Stimulated activated CD4-positive, alpha-beta T cell treated with anti-CD3 and anti-CD28 coated beads, Interleukin-15, amount 100 ng/mL, for 48 hours (primary cell): ENCODE measurements at places on chromosomes 3 and 15.
A peak's percentile ranks its signal among the peaks of the same experiment; 100 is the strongest.

DNA sequence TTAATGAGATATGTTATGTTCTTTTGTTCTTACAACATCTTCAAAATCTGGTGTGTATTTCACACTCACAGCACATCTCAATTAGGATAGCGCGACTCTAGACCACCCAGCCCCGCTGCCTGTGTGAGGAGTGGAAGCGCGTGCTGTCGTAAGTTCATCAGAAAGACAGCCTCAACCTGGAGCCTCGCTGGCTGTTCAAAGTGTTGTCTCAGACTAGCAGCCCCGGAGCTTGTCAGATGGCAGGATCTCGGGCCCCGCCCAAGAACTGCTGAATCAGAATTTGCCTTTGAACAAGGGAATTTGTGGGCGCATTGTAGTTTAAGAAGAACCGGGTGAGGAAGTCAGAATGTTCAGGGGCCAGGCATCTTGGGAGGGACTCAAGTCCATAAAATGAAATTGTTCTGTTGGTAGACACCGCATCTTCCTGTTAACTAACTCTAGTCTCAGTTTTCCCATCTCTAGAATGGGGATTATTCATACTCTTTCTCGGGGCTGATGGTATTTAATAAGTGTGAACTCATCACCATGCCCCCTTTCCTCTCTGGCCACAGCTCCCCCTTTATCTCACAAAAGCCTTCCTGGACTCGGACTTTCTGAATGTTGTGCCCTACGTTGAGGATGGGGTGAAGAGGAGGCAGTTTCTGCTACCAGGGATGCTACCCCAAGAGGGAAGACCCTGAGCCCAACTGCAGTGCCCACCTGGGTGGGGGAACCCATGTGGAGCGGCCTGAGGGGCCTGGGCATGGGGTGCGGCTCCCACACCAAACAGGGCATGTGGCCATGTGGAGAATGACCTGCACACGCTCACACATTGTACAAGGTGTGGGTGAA is 40.4 kb downstream of the BHLHE40 start:
- DNase-seq, result peak; percentile 69

DNA sequence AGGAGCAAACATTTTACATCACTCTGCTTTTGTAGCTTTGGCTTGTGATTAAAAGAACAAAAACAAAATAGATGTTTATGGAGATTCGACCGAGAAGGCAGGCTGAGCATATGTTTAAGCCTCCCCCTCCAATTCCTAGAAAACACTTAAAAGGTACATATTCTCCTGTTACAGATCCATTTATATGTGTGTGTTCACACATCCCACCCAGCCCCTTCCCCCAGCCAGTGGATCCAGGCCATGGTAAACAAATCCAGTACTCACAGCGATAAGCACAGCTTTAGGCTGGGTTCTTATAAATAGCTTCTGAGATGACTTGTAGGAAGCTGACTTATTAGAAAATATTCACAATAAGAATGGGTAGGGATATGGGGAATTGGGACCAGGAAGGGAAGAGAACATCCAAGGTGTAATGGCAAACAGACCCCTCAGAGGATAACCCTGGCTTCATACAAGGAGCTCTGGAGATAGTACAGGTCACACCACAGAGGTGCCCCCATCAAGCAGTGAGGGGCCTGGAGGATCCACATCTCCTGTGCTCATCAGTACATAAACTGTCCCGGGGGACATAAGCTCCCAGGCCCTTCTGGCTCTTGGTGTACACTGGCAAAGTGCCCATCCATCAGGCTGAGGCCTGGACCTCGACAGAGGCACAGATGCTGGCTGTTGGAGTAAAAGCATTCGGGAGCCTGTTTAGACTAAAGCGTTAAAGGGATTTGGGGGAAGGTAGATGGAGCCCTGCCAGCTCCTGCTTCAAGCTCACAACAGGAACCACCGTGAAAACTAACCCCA is 70.0 kb upstream of the UBE2E1 start:
- DNase-seq, result no peak

DNA sequence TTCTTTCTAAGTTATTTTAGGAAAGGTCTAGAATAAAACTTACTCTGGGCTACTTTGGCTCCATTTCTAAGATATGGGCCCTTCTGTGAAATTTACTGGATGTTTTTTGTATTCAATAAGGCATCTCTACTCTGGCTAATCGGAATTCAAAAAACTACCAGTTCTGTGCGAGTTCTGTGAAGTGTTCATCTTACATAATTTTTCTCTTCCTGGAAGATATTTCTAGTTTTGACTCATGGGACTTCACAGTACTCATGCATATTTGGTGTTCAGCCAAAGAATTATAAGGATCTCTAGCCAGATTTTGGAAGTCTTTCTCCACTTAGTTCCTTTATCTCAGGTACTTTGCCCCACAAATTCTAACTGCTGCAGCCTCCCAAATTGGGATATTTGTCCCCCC is 46.4 kb upstream of the MBNL1 start:
- DNase-seq, result no peak

- DNase-seq, result no peak
Measured at GRCh38 chr15:78195735-78196201, 38.6 kb downstream of the ACSBG1 start.

GRCh38 chr3:60856257-60857046 is 394.8 kb downstream of the FHIT start:
- DNase-seq, result no peak

DNA sequence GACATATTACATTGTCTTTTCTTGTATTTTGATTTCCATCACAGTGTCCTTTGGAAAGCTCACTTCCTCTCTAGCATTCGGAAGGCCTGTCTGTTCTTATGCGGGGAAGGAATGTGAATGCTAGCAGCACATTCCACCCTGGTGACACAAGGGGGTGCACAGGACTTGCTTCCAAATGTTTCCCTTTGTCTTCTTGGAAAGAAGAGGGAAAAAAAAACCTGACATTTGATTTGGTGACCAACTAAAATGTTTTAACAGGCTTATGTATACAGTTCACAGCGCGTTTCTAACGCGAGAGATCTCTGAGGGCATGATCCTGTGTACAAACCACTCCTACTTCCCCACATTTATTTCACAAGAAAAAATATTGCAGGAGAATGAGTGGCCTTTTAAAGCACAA is 107.6 kb upstream of the FXR1 start:
- DNase-seq, result no peak

DNA sequence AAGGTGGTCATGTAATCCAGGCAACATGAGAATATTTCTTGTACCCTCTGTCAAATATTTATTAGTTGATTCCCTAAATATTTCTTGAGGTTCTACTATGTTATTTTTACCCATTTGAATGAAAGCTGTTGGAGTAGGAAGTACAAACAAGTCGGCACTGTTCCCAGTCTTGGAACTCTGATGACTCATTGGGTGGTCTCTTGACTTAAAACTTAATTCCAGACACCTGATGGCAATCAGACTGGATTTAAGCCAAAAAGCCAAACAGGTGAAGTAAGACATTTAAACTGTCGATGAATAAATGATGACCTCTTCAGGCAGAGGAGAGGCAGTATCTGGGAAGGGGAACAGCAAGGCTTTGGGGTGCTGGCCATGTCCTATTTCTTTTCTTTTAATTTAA is 22.8 kb downstream of the C2CD4A start:
- DNase-seq, result no peak

GRCh38 chr3:26437678-26438077 is 184.9 kb upstream of the LRRC3B start:
- DNase-seq, result no peak

DNA sequence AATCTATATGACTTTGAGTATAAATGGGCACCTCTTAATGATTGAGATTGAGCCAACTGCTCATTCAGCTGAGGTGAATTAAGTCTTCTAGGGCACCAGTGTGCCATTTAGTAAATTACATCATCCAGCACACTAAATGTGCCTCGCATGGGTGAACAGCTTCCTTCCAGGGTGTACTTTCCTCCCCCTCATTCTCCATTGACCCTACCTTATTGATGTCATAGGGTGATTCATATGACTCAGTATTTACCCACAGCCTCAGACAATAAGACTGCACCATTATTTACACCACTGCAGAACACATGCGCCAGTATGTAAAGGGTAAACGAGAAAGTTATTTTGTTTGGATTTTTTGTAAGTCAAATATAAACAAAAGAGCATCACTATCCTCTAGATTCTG is 185.2 kb upstream of the ARL6 start:
- no peak for DNase-seq

DNA sequence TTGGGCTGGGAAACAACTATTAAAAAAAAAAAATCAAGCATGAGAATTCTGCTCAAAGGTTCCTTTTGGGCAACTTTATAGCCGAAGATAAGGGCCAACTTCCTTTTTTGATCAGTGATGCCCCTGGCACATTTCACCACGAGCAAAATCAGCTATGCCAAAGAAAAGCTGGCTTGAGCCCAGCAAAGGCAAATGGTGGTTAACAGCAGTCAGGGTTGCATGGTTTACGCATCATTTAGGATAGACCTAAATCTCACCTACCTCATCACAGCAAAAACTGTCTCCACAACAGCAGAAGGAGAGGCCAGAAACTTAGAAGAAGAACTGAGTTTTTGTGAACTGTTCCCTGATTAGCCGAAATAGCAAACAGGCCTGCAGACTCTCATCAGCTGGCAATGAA is 220.1 kb upstream of the CDIN1 start:
- no peak for DNase-seq

GRCh38 chr3:164007765-164008164 is 1070.5 kb downstream of the SI start:
- DNase-seq, result no peak

- peak; percentile 19 for DNase-seq
Measured at GRCh38 chr3:119700269-119700919, 2.4 kb upstream of the CFAP91 start.

DNA sequence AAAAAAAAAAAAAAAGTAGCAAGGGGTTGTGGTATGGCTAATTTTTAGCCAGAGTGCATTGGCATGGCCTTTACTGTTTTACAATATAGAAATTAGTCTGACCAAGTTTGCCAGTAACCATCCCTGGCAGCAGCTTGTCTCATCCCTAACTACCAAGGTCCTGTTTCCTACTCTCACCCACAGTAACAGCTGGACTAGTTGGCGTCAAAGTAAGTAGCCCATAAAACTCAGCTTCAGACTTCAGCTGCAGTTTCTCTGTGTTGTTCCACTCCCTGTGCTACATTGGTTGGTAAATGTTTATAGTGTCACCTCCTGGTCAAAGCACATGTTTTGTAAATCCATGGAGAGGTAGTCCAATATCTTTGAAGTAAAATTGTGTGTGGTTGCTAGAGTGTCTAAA is 691.3 kb downstream of the ZPLD1 start:
- no peak for DNase-seq

- no peak for DNase-seq
Measured at GRCh38 chr3:187136337-187136736, 3.0 kb downstream of the RPL39L start.

GRCh38 chr3:40741729-40742128 is 217.0 kb downstream of the ZNF621 start:
- no peak for DNase-seq

DNA sequence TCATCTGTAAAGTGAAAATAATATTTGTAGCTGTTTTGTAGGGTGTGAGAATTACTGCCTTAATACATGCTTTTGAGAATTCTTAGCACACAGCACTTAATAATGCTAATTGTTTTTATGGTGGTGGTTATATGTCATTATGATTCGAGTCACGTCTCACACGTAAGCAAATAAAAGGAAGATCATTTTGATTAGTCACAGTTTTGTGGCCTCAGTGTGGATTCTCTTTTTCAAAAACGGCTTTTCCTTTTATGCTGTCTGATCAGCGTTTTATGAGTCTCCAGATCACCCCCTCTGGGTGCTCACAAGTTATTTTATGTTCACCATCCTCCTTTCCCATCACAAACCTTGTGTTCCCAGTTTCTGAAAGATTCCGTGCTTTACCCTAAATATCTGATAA is 255.6 kb upstream of the CNTN4 start:
- no peak for DNase-seq

DNA sequence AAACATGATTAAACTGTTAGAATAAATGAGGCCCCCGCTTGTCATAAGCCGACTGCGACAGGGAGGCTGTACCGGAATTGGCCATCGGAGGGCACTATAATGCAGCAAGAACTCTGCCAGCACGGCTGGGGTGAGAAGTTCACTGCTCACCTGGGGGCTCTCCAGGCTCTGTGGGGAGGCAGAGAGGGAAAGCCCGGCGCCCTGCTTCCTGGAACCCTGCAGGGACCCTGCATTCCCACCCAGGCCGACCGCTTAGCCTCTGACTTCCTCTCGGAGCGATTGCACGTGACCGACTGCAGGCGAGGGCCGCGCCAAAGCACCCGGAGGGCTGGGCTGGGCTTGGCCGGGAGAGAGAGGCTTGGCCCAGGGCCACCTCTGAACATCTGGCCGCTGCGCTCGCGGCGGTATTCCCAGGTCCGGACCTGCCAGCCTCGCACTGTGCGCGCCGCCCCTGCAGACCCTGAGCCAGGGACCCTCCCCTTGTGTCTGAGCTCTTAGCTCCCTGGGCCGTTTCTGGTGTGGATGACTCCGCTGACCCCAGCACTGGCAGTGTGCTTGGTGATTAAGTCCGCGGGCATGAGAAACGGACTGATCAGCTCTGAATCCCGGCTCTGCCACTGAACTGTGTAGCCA is 26.2 kb downstream of the DRD3 start:
- peak; percentile 81 for DNase-seq

DNA sequence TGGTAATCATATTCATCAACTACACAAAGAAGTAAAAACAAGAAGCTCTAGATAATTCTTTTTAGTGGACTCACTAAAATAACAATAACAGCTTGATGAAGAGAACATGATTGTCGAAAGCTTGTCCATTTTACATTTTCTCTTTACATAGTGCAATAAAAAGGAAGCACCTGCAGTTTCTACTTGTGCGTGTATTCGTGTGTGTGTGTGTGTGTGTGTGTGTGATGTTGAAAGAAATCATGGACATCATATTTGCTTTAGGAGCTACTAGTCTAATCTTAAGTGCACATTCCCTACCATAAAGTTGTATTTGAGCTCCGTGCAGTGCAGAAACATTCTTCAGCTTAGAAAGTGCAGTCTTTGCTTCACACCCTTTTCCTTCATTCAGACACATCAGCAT is 288.8 kb downstream of the ZBTB20 start:
- DNase-seq, result no peak

GRCh38 chr3:116473602-116474001 is 28.3 kb upstream of the LSAMP start:
- DNase-seq, result no peak

DNA sequence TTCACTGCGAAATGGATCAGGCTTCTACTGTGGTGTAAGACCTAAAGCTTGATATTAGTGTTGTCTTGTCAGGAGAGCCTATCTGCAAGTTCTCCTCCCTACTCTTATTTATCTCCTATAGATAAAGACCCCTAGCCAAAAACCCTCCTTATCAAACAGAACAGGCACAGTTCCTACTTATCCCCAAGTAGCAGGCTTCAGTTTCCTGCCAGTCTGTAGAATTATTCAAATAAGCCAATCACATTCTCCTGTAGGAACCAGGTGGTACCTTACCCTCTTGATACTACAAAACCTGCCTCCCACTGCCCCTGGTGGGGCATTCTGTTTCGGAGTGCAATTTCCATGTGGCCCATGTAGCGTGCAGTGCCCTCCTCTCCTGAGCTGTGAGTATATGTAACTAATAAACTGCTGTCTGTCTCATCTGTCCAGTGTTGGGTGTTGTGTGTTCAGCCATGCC is 28.7 kb downstream of the HDGFL3 start:
- DNase-seq, result no peak

GRCh38 chr15:99615460-99615859 is 49.7 kb downstream of the MEF2A start:
- no peak for DNase-seq
